T follicular helper cell (primary cell): ENCODE measurements at places on chromosomes 6 and 20.

DNA sequence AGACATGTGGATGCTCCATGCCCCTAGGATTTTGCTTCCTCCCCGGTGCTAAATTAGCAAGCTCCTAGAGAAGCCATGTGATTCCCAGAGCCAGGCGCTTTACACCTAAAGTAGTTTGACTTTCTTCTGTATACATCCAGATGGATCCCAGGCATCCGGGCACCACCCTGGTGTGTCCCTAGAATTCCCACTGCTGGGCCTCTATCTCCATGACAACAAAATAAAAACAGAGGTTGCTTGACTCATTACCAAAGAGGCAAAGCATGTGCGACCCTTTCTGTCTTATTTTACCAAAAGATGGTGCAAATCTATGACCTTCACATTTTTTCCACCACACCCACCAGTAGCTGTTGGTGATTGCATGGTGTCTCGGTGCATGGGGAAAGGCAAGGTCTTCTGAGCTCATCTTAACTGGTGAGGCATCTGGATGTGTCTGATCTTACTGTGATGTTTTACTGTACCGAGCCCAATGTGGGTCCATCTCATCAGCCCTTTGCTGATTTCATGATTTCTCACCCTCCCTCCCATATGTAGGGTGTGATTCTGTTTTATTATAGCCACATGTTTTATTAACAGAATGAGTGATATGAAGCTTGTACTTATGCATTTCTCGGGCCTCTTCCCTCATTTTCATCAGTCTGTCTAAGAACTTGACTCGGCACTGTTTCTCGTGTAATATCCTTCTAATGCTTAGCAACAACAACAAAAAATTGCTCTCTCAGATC lies 27.4 kb upstream of the VAPB start:
- no peak for DNase-seq

GRCh38 chr6:52922161-52922560 lies 12.7 kb upstream of the GSTA3 start:
- no peak for DNase-seq

GRCh38 chr20:54668271-54669039 lies 193.1 kb downstream of the DOK5 start:
- DNase-seq: no peak

GRCh38 chr6:167750956-167751358 lies 75.8 kb upstream of the AFDN start:
- no peak for DNase-seq

DNA sequence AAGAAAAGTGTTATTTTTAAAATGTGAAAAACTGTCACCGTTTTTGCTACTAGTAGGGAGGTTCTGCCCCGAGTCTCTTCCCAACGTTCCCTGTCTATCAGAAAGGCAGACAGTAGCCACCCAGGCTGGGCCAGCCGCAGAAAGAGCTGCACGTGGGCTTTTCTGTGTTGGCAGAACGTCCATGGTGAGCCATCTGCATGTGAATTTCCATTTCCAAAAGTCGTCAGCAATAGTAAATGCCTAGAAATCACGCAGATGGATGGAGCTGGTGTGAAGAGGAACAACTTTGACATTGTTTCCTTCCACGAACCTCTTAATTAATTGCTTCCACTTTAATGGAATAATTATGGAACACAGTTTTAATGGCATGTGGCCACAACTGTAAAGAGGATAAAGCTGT lies 97.5 kb downstream of the FAM120B start:
- no peak for DNase-seq

DNA sequence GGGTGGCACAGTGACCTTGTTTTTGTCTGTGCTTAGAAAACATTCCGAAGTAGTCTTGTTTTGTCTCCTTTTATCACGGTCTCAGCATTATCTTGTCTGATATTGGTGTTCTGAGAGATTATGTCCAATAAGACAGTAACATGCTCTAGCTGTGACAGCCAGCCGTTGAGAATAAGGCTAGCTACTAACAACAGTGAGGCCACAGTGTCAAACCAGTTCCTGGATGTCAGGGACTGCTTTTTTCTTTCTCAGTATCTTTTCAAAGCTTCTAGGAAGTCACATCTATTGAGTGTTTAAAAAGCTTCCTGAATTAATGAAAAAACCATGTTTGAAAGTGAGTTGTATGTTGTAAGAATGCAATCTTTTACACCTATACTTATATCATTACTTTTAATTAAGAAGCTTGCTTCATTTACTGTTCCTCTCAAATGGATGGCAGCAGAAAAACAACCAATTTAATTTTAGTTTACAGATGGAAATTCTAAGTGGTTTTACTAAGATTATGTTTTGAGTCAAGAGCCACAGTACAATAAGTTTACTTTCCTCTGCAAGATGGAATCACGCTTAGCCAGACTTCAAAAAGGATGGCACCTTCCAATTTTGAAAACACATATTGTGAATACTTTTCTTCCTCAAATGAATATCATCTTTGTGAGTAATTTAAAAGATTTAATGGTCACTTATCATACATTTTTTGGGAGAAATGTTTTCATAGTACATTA lies 53.1 kb downstream of the MAP3K7 start:
- DNase-seq: no peak

DNA sequence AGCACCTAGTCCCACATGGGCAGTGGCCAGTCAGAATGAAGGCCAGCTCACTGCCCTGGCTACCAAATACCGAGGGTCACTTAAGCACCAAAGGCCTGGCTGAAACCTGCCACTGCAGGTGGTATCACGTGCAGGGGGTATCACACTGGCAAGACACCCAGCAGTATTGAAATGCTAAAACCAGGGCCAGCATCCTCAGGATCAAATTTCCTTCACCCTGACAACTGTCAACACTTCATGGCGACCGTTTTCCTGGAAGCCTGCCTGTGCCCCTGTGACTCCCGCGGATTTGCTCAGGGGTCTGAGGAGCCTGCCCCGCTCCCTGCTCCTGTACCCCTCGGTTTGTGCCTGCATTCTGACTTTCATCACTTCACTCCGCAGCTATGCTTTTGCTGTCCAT lies 151.1 kb downstream of the TTLL2 start:
- no peak for DNase-seq

GRCh38 chr20:1845701-1846100 lies 49.5 kb upstream of the SIRPA start:
- no peak for DNase-seq

GRCh38 chr6:140073456-140073855 lies 699.0 kb upstream of the CITED2 start:
- no peak for DNase-seq

DNA sequence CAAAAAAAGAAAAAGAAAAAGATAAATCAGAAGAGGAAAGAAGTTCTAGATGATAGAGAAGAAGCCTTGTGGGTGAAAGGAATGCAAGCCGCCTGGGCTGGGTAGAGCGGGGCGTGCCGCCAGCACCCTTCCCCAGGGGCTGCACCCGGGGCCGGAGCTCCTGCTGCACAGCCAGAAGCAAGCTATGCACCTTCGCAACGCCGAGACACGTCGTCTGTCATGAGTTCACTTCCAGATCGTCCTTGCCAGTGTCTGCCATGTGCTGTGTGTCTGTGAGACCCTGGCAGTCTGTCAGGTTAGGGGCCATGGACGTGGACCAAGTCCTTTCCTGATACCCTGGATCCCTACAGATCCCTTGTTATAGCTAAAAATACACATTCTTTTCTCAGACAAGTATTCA lies 25.5 kb upstream of the ADRM1 start:
- DNase-seq: no peak

- no peak for DNase-seq
Measured at GRCh38 chr6:5764401-5764955, 242.2 kb downstream of the NRN1 start.

DNA sequence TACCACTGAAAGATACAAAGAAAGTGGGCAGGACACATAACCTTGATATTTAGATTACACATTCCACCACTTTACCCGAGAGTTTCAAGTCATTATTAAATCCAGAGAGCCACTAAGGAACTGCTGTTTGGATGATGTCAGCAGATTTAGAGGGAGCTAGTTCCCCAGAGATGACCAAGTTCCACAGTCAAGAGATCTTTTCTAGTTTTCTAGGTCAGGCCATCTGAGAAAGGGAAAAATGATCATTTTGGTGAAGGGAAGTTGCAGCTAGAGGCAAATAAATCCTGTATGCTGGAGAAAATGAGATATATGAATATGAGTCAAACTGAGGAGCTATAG lies 147.8 kb downstream of the HS3ST5 start:
- DNase-seq: no peak

- DNase-seq: no peak
Measured at GRCh38 chr20:11790046-11790445, 127.6 kb upstream of the BTBD3 start.

DNA sequence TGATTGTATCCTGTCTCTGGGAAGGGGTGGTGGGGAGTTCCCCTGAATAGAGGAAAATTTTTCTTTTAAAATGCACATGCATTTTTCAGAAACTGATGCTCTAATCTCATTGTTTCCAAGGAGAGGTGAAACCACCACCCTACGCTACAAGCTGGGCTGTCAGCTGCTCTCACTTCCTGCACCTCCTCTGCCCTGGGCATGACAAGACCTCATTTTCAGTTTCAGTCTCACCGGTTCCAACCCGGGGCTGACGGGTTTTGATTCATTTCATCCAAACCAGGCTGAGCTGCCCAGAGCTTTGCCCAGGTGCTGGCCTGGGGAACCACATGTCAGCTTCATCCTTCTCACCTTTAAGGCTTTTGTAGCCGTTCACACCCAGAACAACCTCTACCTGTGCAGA lies 99.7 kb downstream of the EYA2 start:
- DNase-seq: no peak

- DNase-seq: no peak
Measured at GRCh38 chr20:51627586-51627985, 85.1 kb upstream of the NFATC2 start.

DNA sequence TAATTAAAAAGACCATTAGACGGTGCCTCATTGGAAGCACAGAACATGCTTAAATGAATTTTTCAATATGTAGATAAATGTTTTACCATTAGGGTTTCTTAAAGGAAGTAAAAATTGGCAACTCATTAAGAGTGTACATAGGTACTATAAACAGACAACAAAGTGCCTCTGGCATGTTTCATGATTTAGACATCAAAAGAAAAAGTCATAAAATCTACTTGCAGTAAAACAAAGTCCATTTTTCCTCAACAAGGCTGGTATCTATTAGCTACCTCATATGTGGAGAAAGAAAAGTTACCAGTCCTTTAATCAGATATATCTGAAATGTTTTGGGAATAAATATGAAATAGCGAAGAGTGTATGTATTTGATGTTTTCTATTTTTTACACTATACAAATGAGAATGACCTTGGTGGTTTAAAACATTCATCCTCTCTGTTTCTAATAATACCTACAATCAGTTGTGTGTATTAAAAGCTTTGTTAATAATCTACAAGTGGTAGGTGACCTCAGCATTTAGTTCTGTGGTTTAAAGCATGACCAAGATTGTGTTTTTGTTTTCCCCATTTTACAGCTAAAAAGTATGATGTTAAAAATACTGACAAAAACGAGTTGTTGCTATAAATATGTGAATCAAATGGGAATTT lies 87.5 kb downstream of the HDGFL1 start:
- no peak for DNase-seq

GRCh38 chr20:5024982-5025381 lies 23.7 kb upstream of the SLC23A2 start:
- no peak for DNase-seq

GRCh38 chr20:24370249-24370648 lies 99.2 kb upstream of the SYNDIG1 start:
- no peak for DNase-seq

- no peak for DNase-seq
Measured at GRCh38 chr6:148866657-148867268, 119.9 kb downstream of the UST start.

GRCh38 chr6:3687847-3688246 lies 63.7 kb downstream of the PXDC1 start:
- no peak for DNase-seq

- no peak for DNase-seq
Measured at GRCh38 chr20:41981746-41982145, 363.6 kb upstream of the CHD6 start.

DNA sequence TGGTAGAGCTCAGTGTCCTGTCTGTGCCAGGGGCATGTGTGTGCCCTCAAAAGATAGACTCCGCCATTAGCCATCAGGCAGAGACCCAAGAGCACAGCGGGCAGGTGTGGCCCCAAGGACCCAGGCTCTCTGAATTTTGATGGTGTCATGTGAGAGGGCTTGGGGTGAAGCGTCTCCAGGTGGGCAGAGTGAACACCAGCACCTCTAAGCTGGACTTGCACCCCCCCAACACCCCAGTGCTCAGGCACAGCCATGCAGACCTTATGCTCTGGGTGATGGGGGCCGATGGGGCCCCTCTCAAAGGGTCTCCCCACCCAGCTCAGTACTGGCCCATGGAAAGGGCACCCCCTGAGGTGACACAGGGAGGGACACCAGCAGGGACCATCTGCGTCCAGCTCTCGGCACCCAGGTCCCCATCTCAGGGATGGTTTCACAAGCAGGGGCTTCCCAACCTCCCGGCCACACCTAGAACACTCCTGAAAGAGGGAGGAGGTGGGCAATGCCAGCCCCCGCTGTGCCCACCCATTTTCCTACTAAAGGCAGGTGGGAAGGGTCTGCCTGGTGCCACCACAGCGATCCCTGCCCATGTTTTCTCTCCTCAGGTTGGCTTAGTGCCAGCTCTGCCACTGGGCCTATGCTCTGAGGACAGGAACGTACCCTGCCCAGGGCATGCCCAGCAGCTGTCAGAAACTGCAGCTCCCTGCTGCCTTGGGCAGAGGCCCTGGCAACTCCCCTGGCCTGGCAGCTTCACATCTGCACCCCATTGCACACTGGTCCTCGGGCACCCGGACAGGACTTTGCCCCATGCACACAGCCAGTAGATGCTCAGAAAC lies 3.5 kb downstream of the CST7 start:
- DNase-seq: no peak

DNA sequence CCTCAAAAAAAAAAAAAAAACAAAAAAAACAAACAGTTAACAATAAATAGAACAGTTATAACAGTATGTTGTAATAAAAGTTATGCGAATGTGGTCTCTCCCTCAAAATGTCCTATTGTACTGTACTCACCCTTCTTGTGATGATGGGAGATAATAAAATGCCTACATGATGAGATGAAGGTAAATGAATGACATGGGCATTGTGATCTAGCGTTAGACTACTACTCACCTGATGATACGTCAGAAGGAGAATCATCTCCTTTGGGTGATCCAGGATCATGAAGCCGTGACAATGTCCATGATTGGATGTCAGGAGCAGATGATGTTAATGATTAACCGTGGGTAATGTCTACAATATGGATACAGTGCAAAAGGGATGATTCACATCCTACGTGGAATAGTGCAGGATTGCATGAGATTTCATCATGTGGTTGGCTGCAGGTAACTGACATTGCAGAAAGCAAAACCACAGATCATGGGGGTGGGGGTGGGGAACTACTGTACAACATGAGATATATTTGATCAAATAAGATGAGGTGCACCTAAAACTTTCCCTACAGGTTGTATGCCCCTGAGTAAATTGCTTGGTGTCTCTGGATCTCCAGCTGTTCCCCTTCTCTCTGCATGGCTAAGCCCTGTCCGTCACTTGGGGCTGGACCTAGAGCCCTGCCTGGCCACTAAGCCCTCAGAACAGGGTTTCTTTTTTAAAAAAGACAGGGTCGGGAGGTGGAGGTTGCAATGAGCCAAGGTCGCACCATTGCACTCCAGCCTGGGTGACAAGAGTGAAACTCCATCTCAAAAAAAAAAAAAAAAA lies 6.2 kb upstream of the RBCK1 start:
- no peak for DNase-seq

- DNase-seq: no peak
Measured at GRCh38 chr6:6747371-6747770, 158.9 kb downstream of the LY86 start.

- DNase-seq: no peak
Measured at GRCh38 chr20:37760322-37760721, 66.5 kb downstream of the CTNNBL1 start.

- no peak for DNase-seq
Measured at GRCh38 chr6:165876588-165876987, 213.5 kb upstream of the PDE10A start.
